ENCODE measurements at places on chromosomes 5 and 9.

GRCh38 chr5:6365142-6365976, 13.0 kb downstream of the MED10 start:
- no peak overlapping the region for H3K4me3 ChIP-seq
- H3K4me1 ChIP-seq: peaks cover 3% of the 10 kb centered on the region
- no peaks in the 10 kb centered on the region for H3K27me3 ChIP-seq
- peak overlapping the region; percentile 60 for H3K27ac ChIP-seq
- peaks cover 33% of the 10 kb centered on the region for H3K36me3 ChIP-seq

- H3K27me3 ChIP-seq: no peaks in the 10 kb centered on the region
- H3K36me3 ChIP-seq: no peaks in the 10 kb centered on the region
- no peak overlapping the region for H3K4me3 ChIP-seq
- no peak for DNase-seq
Observed at GRCh38 chr5:76223696-76224095, 140.5 kb downstream of the SV2C start.

DNA sequence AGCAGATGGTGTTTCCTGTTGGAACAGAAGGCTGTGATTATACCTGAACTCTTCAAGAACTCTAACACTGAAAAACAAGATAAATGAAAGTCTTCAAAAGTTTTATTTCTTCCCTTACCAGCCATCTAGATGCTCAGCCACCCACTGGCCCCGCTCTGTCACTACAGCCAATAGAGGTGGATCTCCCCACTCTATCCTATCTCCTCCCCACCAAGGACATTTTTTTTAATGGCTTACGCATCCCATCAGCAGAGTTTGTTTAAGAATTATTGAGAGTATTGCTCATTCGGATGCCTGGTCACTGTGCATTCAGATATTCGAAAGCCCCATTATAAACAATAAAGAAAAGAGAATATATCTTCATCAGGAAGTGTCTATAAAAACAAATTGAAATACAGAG, 159.4 kb downstream of the RASEF start:
- H3K27me3 ChIP-seq: no peaks in the 10 kb centered on the region
- no peak overlapping the region for H3K27ac ChIP-seq
- no peak for DNase-seq
- no peak overlapping the region for H3K4me3 ChIP-seq
- H3K4me1 ChIP-seq: no peaks in the 10 kb centered on the region
- no peaks in the 10 kb centered on the region for H3K36me3 ChIP-seq

GRCh38 chr5:37492778-37493555, 113.8 kb downstream of the WDR70 start:
- H3K4me1 ChIP-seq: peaks cover 11% of the 10 kb centered on the region
- H3K36me3 ChIP-seq: no peaks in the 10 kb centered on the region
- no peak overlapping the region for H3K4me3 ChIP-seq

- H3K36me3 ChIP-seq: no peaks in the 10 kb centered on the region
- no peak for DNase-seq
- no peaks in the 10 kb centered on the region for H3K4me1 ChIP-seq
- H3K4me3 ChIP-seq: no peak overlapping the region
- H3K27ac ChIP-seq: no peak overlapping the region
- H3K27me3 ChIP-seq: no peaks in the 10 kb centered on the region
Observed at GRCh38 chr5:133749331-133749985, 137.1 kb upstream of the FSTL4 start.

DNA sequence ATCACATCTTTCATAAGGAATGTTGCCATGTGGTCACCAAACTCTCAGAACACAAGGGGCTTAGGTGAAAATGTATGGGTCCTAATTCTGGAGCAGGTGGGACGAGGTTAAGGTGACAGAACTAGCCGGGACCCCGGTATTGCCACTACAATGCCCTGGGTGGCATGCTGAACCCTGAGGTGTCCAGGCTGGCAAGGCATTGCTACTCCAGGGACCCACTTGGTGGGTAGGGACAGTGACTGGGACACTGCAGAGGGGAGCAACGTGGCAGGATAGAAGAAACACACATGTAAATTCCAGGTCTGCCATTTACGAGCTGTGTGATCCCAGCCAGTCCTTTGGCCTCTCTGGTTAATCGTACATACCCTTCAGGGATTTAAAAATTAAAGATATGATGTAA, 206.9 kb upstream of the MVB12B start:
- H3K27me3 ChIP-seq: peaks cover 7% of the 10 kb centered on the region
- no peak overlapping the region for H3K27ac ChIP-seq
- H3K4me1 ChIP-seq: no peaks in the 10 kb centered on the region
- no peak overlapping the region for H3K4me3 ChIP-seq

GRCh38 chr9:27358007-27358406, 61.1 kb upstream of the EQTN start:
- no peak for DNase-seq
- no peaks in the 10 kb centered on the region for H3K36me3 ChIP-seq
- H3K27me3 ChIP-seq: no peaks in the 10 kb centered on the region
- H3K4me1 ChIP-seq: peaks cover 39% of the 10 kb centered on the region
- no peak overlapping the region for H3K4me3 ChIP-seq
- H3K27ac ChIP-seq: peak overlapping the region; percentile 29

DNA sequence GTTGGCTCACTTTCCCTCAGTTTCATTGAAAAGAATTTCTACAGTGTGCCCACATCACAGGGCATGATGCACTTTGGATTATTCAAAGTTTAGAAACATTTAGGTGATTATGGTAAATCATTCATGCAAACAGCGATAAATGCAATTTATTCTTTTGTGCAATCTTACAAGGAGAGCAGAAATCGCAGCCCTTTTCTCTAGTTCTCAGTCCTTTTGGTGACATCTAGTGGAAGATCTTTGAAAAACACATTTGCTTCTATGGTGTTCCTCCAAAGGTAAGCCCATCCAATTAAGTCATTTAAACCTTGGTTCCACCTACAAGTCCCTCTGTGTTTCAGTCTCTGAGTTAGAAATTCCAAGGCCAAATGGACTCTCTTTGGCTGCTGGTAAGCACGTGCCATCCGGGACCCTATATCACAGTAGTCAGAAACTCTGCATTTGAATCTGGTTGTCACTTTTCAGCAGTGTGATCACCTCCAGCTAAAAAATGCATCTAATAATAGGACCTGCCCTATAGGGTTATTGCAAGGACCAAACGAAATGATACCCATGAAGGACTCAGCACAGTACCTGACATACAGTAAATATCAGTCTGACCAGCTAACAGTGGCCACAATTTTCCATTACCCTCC, 66.4 kb downstream of the MACROH2A1 start:
- H3K36me3 ChIP-seq: peaks cover 32% of the 10 kb centered on the region
- H3K4me1 ChIP-seq: no peaks in the 10 kb centered on the region
- no peaks in the 10 kb centered on the region for H3K27me3 ChIP-seq
- no peak overlapping the region for H3K4me3 ChIP-seq

DNA sequence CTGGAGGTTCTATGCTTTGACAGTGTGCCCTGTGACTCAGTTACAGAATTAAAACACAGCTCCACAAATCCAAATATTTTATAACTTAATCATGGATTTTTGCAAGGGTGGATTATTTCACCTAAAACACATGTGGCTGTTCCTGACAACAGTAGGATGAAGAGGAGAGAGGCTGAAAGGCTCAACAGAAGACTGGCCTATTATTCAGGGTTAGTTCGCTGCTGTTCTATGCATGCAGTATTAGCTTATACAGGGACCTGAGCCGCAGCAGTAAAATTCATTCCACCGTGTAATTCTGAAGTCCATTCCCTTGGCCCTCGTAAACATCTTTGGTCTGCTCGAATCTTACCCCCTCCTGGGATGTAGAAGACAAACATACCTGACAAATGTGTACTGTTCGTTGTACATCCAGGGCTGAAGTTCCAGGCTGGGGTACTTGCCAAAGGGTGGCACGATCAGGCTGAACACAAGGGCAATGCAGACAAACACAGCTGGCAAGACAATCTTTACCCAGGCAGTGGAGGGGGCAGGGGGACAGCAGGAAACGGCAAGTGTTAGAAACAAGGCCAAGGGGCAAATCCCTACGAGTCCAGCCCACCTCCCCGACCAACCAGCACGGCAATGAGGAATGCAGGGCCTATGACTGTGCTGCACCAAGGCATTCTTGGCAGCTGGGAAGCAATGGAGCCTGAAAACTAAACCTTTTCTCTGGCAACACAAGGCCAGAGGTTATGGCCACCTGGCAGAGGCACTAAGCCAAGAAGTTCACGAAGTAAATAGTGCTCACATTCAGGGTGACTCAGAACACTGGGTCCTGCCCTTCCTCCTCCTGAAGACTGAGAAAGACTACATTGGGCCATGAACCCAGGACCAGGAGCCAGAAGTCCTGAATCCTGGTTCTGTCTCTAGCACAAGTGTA, 46.8 kb downstream of the NIPSNAP3B start:
- H3K4me3 ChIP-seq: no peak overlapping the region
- DNase-seq: peak; percentile 93
- no peaks in the 10 kb centered on the region for H3K27me3 ChIP-seq
- H3K27ac ChIP-seq: peak overlapping the region; percentile 84
- peaks cover 64% of the 10 kb centered on the region for H3K36me3 ChIP-seq

- DNase-seq: no peak
- H3K4me3 ChIP-seq: no peak overlapping the region
- H3K4me1 ChIP-seq: no peaks in the 10 kb centered on the region
- H3K27me3 ChIP-seq: no peaks in the 10 kb centered on the region
Observed at GRCh38 chr5:33736510-33736909, 155.3 kb downstream of the ADAMTS12 start.

DNA sequence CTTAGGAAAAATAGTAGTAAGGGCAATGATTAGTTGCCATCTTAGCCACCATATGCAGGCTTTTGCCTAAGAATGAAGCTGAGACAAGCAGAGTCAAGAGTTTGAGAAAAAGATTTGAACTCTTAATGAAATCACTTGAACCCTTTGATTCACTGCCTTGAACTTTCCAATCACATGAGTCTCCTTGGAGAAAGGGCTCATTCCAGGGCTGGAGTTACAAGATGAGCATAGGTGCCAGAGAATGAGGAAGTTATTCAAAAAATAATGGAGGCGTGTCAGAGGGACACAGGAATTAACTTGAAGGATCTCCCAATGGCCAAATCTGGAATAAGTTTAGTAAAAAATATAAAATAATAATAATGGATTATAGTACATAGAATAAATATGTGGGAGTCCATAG, 35.3 kb downstream of the MAT2B start:
- no peak overlapping the region for H3K4me3 ChIP-seq
- DNase-seq: no peak
- H3K27ac ChIP-seq: no peak overlapping the region
- H3K36me3 ChIP-seq: no peaks in the 10 kb centered on the region
- no peaks in the 10 kb centered on the region for H3K4me1 ChIP-seq
- H3K27me3 ChIP-seq: no peaks in the 10 kb centered on the region

GRCh38 chr5:179873588-179874110, 15.0 kb upstream of the MRNIP start:
- H3K27ac ChIP-seq: no peak overlapping the region
- H3K36me3 ChIP-seq: no peaks in the 10 kb centered on the region
- no peak for DNase-seq

- no peak overlapping the region for H3K27ac ChIP-seq
- no peaks in the 10 kb centered on the region for H3K4me1 ChIP-seq
- H3K36me3 ChIP-seq: no peaks in the 10 kb centered on the region
- no peak for DNase-seq
- no peak overlapping the region for H3K4me3 ChIP-seq
Observed at GRCh38 chr5:44711901-44712300, 96.8 kb upstream of the MRPS30 start.

DNA sequence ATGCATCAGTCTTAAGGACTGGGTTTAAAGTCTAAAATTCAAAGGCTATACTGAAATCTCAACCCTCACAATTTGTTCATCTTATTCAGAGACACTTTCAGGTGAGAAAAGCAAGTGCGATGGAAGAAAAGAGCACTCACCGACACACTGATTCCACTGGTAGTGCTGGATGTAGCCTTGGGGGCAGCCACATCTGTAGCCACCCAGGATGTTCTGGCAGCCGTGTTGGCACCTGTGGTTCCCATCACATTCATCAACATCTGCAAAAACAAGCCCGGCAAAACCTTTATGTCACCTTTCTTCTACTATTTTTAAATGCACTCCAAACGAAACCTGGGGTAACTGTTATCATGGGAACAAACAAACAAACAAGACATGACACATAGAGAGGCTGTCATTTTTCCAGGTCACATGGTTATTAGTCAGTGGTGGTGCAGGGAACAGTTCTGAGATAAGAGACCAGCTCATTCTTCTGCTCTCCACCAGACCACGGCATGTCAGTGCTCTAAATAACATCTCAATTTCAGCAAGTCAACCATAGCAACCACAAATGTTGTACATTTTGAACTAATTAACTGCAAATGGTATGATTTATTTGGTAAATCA, 188.4 kb downstream of the SLC12A2 start:
- DNase-seq: no peak
- no peak overlapping the region for H3K4me3 ChIP-seq
- H3K27ac ChIP-seq: no peak overlapping the region
- H3K27me3 ChIP-seq: no peaks in the 10 kb centered on the region
- H3K4me1 ChIP-seq: no peaks in the 10 kb centered on the region

DNA sequence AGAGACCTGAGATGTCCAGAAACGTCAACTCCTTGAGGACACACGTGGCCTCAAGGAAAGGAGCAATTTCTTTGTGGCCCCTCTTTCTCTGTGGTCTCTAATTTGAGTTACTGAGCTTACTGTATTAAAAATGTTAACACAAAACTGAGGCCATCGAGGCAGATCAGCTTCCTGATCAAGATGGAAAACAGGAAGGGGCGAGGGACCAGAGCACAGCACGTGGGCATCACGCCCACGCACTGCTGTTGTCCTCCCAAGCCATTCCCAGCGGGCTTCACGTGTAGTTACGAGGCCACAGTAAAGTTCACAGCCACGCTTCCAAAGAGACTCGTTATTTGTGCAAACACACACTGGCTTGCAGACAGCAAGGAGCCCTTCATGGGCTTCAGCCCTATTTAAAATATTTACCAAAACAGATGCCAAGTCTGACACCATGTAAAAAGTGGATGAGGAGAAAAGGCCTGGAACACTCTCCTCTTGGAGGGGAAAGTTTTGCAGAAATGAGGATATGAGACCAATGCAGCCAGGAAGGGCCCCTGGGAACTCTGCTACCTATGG, 149.5 kb downstream of the ROR2 start:
- H3K27ac ChIP-seq: no peak overlapping the region
- H3K36me3 ChIP-seq: no peaks in the 10 kb centered on the region
- no peak overlapping the region for H3K4me3 ChIP-seq
- DNase-seq: no peak

GRCh38 chr9:19018201-19018600, 14.8 kb downstream of the SAXO1 start:
- no peak overlapping the region for H3K27ac ChIP-seq
- H3K36me3 ChIP-seq: no peaks in the 10 kb centered on the region
- no peak overlapping the region for H3K4me3 ChIP-seq
- H3K27me3 ChIP-seq: no peaks in the 10 kb centered on the region

DNA sequence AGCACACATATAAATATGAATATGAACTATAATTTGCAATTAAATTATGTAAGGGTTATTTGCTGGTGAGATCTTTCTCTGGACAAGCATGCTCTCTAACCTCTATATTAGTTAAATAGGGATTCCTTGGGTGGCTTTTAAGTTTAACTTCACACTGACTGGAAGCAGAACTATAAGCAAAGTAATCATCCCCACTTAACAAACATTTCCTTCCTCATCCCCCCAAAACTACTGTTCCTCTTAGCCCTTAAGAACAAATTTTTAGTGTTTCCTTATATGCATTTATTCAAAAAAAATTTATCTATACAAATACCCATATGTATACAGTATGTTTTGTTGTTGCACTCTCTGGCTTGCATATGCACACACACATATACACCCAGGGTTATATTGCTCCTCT, 512.1 kb upstream of the MEF2C start:
- DNase-seq: no peak
- no peaks in the 10 kb centered on the region for H3K36me3 ChIP-seq
- H3K4me1 ChIP-seq: no peaks in the 10 kb centered on the region
- no peaks in the 10 kb centered on the region for H3K27me3 ChIP-seq
- no peak overlapping the region for H3K4me3 ChIP-seq
- H3K27ac ChIP-seq: no peak overlapping the region

All from gastrocnemius medialis (tissue), 4 donors.